ENCODE measurements at places on chromosomes 2 and 18. TPM values are rescaled to one million over a fixed set of nuclear protein-coding genes. Genes with fewer than 3 reads are reported as not detected.

The SFXN5 gene
- total RNA-seq = 19.0 TPM

The STRN gene
- total RNA-seq = 26.5 TPM

The KCNE4 gene
- 22.2 TPM for total RNA-seq

The PTH2R gene
- total RNA-seq = 0.33 TPM

The KCNJ3 gene
- total RNA-seq = not detected

The EPB41L3 gene
- total RNA-seq = 28.0 TPM

The TCF23 gene
- not detected for total RNA-seq

The RESP18 gene
- not detected for total RNA-seq

The SPP2 gene
- not detected for total RNA-seq

The SPATS2L gene
- 40.7 TPM for total RNA-seq

The ALK gene
- total RNA-seq = 0.27 TPM

The EGR4 gene
- total RNA-seq = not detected

The ACMSD gene
- total RNA-seq = not detected

The CYP26B1 gene
- 2.5 TPM for total RNA-seq

The MTCL1 gene
- 60.6 TPM for total RNA-seq

The HNRNPA3 gene
- 62.2 TPM for total RNA-seq

The TUBB8B gene
- not detected for total RNA-seq

The TMEM17 gene
- total RNA-seq = 4.4 TPM

The NEU2 gene
- not detected for total RNA-seq

The PROC gene
- not detected for total RNA-seq

The LRP2 gene
- total RNA-seq = 0.41 TPM

The FAM110C gene
- not detected for total RNA-seq

The FTCDNL1 gene
- 1.5 TPM for total RNA-seq

The NEB gene
- 0.41 TPM for total RNA-seq

The SETBP1 gene
- total RNA-seq = 15.0 TPM

The DSG1 gene
- total RNA-seq = not detected

The TMEM150A gene
- 8.6 TPM for total RNA-seq

The RPRM gene
- total RNA-seq = not detected

The SLC16A14 gene
- 0.49 TPM for total RNA-seq

The CHAC2 gene
- 0.57 TPM for total RNA-seq

The LIMS4 gene
- total RNA-seq = 4.7 TPM

The PLCL1 gene
- total RNA-seq = 12.4 TPM

The GPR35 gene
- total RNA-seq = 0.09 TPM

The CHRND gene
- not detected for total RNA-seq

The OXER1 gene
- total RNA-seq = not detected

The FHOD3 gene
- 3.0 TPM for total RNA-seq

The GPBAR1 gene
- not detected for total RNA-seq

The CIB4 gene
- total RNA-seq = not detected

The FEV gene
- not detected for total RNA-seq

The INHBB gene
- not detected for total RNA-seq

The IL1B gene
- not detected for total RNA-seq

The INO80B gene
- 28.0 TPM for total RNA-seq

The LYG2 gene
- not detected for total RNA-seq

The GAREM1 gene
- total RNA-seq = 5.5 TPM

The ASPRV1 gene
- total RNA-seq = not detected

The CGREF1 gene
- total RNA-seq = 9.3 TPM

The TFCP2L1 gene
- under 0.01 TPM for total RNA-seq

The CHCHD5 gene
- total RNA-seq = 9.2 TPM

The CNDP1 gene
- not detected for total RNA-seq

All from fibroblast of the aortic adventitia (primary cell).